Fibroblast of the aortic adventitia (primary cell): ENCODE measurements at places on chromosomes 6 and 20.

- peak; percentile 39 for DNase-seq
These were observed 25.1 kb downstream of the MYBL2 start for GRCh38 chr20:43691928-43692524.

GRCh38 chr6:15171026-15171425 lies 74.8 kb upstream of the JARID2 start:
- no peak for DNase-seq

- DNase-seq = no peak
These were observed 49.4 kb upstream of the MCUR1 start for GRCh38 chr6:13863699-13864155.

- DNase-seq = no peak
These were observed 9.9 kb downstream of the LPIN3 start for GRCh38 chr20:41350408-41350962.

DNA sequence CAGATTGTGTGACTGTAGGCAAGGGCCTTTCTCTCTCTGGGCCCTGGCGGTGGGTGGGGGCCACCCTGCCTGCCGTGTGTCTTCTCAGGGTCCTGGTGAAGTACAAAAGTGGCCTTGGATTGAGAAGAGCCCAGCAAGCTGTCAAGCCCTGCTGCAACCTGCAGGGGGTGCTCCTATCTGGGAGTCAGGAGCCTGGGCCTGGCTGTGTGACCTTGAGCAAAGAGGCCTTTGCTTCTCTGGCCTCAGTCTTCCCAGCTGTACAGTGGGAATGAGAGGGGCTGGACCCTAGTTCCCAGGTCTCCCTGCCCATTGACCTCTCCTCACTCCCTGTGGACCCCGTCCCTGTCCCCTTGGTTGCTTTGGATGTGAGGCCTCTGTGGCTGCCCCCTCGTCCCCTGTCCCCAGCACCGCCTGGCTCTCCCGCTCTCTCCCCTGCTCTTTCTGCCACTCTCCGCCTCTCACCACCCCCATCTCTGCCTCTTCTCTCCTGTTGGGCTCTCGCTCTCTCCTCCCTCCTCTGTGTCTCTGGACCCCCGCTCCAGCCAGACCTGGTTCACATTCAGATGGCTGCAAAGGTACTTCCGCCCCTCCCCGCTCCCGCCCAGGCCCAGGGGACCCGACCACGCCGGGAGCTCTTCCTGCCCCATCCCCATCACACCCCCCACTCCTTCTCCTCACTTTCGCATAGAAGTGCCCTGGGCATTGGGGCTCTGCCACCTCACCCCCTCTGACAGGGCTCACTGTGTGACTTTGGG lies 46.7 kb downstream of the SRC start:
- no peak for DNase-seq
